ACHN (cell line): ENCODE measurements at places on chromosomes 5 and 9.

GRCh38 chr9:71202931-71203330 is 81.5 kb upstream of the TRPM3 start:
- no peak for DNase-seq

- DNase-seq = no peak
Measured at GRCh38 chr5:169301386-169301934, 521 bp upstream of the SLIT3 start.

DNA sequence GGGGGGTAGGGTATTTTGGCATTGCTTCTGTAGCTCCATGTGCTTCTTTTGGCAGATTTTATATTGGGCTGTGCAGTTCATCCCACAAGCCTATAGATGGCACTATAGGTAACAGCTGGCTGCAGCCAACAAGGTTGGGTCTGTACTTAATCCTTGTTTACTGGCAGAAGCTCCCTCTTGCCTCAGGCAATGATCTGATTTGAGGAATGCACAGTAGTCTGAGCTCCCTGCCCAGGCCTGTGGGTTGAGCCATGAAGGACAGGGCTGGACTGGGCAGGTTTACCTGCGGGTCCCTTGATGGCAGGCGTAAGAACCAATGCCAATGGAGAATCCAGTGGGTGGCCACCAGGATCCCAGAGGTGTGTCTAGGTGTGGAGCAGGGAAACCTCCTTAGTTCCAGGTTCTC is 11.7 kb upstream of the OR1J2 start:
- DNase-seq = peak; percentile 41

DNA sequence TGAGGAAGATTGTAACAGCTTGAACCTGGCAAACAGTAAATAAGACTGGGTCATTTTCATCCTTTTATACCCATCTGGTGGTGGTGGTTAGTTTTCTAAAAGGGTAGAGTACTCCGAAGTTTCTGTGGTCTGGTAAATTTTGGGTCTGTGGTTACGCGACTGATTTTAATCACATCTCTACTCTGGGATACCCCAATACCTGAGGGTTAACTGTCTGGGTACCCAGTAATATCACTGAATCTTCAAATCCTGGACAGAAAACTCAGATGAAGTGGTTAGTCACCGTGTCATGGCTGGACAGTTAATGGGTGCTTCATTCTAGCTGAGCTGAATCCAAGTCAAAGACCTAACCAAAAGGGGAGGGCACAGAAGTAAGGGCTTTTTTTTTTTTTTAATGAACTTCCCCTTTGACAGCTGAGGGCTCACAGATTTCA is 474.2 kb downstream of the GADD45G start:
- no peak for DNase-seq

- no peak for DNase-seq
Measured at GRCh38 chr5:93082981-93083380, 498.0 kb downstream of the NR2F1-AS1 start.

- DNase-seq = no peak
Measured at GRCh38 chr5:36651761-36652685, 45.6 kb downstream of the SLC1A3 start.

DNA sequence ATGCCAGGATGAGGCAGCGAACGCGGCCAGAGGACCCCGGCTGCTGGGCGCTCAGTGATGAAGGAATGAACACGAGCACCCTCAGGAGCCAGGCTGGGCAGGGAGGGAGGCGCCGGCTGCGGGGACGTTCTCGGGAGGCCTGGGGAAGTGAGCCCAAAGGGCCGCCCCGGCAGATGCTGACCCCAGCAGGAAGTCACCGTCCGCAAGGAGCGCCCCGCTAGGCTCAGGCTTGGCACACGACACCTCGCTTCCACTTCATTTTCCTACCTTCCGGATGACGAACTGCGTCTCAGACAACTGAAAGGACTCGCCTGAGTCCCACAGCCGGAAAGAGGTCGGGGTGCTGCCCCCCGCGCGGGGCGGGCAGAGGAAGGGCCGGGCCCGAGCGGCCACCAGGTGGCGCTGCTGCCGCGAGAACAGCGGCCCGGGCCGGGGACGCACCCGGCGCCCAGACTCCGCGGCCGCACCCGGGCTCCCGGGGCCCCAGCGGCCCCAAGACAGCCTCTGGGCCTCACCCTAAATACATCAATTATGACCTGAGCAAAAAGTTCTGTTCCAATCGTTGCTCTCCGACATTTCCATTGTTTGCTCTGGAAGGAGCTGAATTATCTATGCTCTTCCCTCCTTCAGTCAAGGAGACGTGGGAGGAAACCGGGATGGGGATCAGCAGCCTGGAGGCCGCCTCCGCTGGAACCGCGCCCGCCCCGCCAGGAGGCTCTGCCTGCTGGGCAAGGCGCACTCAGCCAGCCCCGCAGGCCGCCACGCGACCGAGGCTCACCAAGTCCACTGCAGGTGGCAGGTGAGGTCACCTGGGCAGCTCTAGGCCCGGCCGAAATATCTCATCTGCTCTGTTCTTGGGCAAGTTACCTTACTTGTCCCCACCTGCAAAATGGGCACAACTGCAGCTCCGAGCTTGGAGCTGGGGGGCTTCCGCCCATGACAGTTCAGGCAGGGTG is 107.0 kb downstream of the ZNF354C start:
- DNase-seq = no peak

DNA sequence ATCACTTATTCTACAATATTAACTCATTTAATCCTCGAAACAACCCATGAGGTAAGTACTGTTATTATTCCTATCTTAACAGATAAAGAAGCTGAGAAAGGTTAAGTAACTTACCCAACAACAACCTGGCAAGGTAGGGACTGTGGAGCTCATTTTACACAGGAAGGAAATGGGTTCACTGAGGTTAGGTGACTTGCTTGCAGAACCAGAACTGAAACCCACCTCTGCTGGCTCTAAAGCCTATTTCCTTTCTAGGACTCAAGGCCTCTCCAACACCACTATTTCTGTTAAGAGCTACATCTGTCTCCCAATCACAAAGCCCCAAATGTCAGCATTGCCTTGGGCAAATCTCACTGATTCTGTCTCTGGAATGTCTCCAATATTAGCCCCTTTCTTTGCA is 38.9 kb upstream of the IFNK start:
- DNase-seq = no peak

DNA sequence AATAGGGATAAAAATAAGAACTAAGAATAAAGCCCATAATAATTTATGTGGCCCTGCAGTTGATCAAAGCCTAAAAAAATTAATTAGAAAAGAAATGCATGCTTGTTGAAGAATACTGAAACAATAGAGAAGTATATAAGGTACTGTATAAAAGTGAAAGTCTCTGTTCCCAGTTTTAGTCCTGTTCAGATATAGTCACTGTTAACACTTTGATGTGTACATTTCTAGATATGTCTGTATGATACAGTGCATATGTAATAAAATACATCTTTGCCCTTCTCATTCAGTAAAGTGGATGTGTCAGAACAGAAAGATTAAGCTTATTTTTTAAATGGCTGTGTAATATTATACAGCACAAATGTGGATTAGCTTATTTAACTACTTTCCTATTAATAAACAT is 4.1 kb downstream of the C9orf85 start:
- DNase-seq = no peak

GRCh38 chr5:107251151-107251550 is 419.6 kb downstream of the EFNA5 start:
- DNase-seq = no peak

GRCh38 chr9:82108941-82109340 is 120.4 kb downstream of the SPATA31D1 start:
- DNase-seq = no peak

GRCh38 chr9:33751536-33752129 is 43.7 kb upstream of the PRSS3 start:
- DNase-seq = no peak
